ENCODE measurements at places on chromosomes 4 and X. TPM values are rescaled to one million over a fixed set of nuclear protein-coding genes. Genes with fewer than 3 reads are reported as not detected.

The CPZ gene
- total RNA-seq = 0.63 TPM

The CLTRN gene
- not detected for total RNA-seq

The AMOT gene
- total RNA-seq = 19.3 TPM

The ZNF718 gene
- 7.4 TPM for total RNA-seq

The BANK1 gene
- total RNA-seq = 0.78 TPM

The UGT2B15 gene
- total RNA-seq = 133 TPM

The TREX2 gene
- total RNA-seq = 0.63 TPM

The LNX1 gene
- 8.2 TPM for total RNA-seq

All from mucosa of descending colon (tissue), 3 donors.